ENCODE measurements at places on chromosomes 13 and 19. TPM values are rescaled to one million over a fixed set of nuclear protein-coding genes. Genes with fewer than 3 reads are reported as not detected.

GRCh38 chr13:25980255-25980654 is 71.6 kb downstream of the SHISA2 start:
- no peak for DNase-seq

The PPFIA3 gene
- total RNA-seq: 0.88 TPM

DNA sequence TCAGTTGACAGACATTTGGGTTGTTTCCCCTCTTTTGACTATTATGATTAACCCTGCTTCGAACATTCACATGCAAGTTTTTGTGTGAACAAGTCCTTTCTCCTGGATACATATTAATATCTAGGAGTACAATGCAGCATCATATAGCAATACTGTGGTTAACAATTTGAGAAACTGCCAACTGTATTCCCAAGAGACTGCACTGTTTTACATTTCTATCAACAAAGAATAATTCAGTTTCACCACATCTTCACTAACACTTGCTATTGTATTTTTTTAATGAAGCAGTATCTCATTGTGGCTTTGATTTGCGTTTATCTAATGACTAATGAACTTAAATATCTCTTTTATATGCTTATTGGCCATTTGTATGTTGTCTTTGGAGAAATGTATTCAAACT is 184.6 kb upstream of the NBEA start:
- DNase-seq: no peak

GRCh38 chr19:4441994-4442818 is 15.4 kb downstream of the UBXN6 start:
- DNase-seq: no peak

DNA sequence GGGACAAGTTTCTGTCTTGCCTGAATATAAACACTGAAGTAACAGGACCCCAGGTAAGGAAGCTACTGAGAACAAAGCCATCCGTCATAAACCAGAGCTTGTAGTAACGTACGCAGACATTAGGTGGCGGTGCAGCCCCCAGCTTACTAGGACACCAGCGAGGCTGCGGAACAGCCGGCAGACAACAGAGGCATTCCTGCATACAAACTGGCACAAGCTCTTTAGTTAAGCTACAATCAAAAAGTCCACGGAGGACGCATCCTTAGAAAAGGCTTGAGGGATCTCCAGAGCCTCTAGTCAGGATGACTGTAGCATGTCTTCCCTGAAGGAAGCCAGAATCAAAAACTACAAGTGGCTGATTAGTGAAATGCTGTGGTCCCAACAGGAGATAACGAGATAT is 26.2 kb downstream of the ZNF160 start:
- DNase-seq: no peak

The BEST2 gene
- total RNA-seq: not detected

The C1QTNF9B gene
- not detected for total RNA-seq

The C13orf42 gene
- not detected for total RNA-seq
